SK-N-MC (cell line): ENCODE measurements at places on chromosomes 6 and 20.

DNA sequence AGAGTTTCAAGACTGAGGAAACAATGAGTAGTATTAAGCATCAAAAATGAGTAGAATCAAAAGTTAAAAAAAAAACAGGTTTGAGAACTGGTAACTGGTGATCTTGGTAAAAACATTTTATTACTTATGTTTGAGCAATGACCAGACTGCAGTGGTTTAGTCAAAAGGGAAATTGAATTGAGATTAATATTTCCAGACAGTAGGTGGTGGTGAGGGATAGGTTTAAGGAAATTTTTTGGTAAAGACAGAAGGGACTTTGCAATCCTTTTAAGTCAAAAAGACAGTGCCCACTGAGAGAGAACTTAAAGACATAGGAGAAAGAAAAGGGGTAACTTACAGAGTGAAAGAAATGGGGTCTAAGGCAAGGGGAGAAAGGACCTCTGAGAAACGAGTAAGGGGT lies 156.9 kb downstream of the ASCC3 start:
- no peak for DNase-seq

GRCh38 chr6:122372647-122373046 lies 26.8 kb upstream of the HSF2 start:
- DNase-seq, result no peak

DNA sequence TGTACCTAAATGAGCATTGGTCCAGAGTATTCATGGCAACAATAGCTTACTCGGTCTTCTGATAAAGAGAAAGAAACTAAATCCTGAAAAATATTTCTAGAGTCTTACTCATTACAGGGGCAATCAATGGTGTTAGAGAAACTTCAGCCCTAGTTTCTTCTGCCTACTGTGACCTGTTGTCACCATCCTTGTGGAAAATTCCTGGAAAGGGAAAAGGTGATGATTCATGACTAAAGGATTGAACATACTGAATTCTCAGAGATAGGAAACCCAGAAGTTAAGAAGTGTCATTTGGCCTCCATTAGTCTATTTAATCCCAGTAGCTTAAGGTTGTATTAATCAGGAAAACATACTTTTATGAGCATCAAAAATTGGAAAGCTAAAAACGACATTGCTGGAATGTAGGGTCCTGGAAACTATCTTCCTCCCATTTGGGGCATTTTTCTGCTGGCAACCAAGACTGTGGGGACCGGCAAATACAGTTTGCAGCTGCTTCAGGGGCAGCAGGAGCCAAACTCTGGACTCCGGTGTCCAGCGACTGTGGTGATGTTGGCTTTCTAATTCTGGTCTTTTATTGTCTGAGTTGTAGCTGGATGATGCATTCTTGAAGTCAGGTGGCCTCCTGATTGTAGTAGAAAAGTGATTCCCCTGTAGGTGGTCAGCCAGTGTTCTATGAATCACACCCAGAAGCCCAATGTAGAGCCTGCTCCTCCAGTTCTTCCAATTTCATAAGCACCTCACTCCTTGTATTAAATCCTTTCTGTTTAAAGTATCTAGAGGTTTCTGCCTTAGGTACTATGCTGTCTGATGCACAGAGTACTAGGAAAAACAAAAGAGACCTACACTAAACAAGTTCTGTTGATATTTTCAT lies 67.6 kb downstream of the LCA5 start:
- no peak for DNase-seq

DNA sequence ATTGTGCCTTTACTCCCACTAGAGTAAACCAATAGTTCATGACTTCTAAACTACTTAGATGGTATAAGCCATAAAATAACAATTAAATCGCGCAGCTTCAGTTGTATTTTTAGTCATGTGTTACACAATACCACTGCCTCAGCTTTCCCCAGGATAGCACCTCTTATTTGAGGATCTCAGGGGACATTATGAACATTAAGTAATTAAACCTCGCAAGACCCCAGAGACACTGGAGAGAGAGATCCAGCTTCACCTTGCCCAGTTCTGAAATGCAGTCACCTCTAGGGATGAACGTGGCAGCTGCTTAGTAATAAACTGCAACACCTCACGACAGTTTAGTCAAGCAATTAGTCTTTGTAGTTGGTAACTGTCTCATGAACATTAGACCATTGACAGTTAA lies 87.1 kb downstream of the CFAP61 start:
- DNase-seq, result no peak

DNA sequence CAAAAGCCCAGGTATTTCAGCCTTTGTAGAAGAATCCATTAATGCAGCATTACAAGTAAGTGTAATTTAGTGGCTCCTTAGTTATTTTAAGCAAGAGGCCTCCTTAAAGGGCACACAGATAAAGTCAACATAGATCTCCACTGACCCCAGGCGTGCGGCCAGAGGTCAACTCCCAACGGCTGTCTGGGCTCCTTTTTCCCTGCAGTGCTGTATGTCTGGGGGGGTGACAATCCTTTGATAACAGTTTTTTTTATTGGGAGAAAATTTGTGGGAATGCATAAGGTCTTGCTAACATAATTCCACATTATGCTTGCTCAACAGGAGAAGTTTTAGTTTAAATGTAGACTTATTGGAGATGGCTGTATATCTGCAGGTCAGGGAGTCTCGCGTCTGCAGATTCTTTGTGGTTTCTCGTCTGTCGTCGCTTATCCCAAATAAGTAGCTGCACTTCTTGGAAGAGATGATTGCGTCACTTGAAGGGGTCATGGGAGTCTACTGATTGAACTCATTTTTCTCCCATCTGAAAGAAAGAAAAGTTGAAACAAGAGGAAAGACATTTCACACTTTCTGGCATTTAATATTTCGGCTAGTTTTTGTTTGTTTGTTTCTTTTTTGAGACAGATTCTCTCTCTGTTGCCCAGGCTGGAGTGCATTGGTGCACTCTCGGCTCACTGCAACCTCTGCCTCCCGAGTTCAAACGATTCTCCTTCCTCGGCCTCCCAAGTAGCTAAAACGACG lies 151.7 kb upstream of the AKAP12 start:
- peak; percentile 47 for DNase-seq

DNA sequence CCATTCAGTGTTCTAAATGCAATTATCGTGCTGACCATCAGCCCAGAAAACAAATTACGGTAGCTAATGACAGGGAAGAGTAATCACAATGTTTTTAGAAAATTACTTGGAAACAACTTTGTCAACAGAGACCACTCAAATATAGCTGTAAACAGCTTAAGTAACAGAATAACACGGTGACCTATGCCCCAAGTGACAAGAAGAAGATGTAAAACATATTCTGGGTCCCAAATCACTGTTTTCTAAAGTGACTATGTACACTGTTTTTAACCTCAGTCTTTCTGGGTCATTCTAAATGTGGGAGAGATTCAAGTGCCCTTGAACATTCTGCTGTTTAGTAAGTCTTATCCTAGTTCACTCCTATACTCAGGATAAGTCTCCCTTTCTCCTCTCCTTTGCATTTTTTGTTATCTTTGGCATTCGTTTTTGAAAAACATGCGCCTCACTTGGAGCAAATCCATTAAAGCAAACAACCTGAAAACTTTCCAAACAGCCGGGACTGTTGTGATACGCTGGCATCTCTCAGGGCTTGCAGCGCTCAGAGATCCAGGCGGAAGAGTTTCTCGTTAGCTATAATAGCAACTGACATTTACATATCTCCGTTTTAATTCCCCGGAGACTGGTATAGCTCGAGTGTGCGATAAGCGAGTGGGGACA lies 114.5 kb upstream of the SOX4 start:
- DNase-seq, result no peak

- peak; percentile 72 for DNase-seq
Measured at GRCh38 chr6:53651205-53651763, 14.3 kb downstream of the KLHL31 start.

- DNase-seq, result no peak
Measured at GRCh38 chr20:23782366-23782983, 31.7 kb upstream of the CST1 start.

GRCh38 chr6:166087852-166088251 lies 79.8 kb downstream of the TBXT start:
- no peak for DNase-seq

DNA sequence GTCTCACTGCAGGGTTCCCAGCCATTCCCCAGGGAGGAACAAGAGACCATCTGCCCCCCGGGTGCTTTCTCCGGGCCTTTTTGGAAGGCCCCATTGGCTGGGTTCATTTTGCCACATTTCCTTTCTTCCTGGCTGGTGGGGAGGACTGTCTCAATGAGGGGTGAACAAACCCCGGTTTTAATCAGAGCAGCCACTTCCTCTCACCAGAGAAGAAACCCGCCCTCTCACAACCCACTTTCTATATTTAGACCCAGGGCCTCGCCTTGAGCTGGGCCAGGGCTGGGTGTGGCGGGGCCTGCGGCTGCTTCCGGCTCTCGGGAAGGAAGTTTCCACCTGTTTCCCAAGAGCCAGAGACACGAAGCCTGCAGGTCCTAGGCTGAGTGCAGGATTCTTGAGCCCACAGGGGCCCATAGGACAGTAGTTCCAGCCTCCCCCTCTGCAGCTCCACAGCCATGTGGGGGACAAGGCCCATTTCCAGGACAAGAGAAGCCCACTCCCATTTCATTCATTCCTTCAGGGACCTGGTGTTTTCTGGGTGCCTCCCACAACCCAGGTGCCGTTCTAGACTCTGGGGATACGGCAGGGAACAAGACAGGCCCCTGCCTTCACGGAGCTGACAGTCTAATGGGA lies 41.8 kb downstream of the RBM38 start:
- DNase-seq, result no peak

DNA sequence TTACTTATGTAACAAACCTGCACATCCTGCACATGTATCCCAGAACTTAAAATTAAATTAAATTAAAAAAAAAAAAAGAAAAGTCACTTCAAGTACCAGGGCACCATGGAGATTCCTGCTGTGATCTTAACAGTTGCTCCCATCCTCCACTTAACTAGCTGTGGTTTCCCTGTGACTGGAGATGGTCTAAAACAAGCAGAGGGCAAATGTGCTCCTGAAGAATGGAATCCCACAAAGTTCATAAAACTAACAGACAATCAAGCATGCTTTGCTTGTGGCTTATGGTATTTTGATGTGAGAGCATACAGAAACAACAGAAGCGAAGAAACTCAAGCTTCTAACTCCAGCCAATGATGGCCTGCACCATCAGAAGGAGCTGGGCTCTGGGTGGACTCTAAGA lies 153.6 kb upstream of the KCNK16 start:
- DNase-seq, result no peak

GRCh38 chr6:17172836-17173470 lies 71.1 kb downstream of the STMND1 start:
- no peak for DNase-seq

- DNase-seq, result no peak
Measured at GRCh38 chr20:57810511-57811373, 100.9 kb upstream of the PMEPA1 start.

GRCh38 chr6:12776291-12776690 lies 59.7 kb downstream of the PHACTR1 start:
- DNase-seq, result no peak
